ENCODE measurements at places on chromosomes 16 and 17.

DNA sequence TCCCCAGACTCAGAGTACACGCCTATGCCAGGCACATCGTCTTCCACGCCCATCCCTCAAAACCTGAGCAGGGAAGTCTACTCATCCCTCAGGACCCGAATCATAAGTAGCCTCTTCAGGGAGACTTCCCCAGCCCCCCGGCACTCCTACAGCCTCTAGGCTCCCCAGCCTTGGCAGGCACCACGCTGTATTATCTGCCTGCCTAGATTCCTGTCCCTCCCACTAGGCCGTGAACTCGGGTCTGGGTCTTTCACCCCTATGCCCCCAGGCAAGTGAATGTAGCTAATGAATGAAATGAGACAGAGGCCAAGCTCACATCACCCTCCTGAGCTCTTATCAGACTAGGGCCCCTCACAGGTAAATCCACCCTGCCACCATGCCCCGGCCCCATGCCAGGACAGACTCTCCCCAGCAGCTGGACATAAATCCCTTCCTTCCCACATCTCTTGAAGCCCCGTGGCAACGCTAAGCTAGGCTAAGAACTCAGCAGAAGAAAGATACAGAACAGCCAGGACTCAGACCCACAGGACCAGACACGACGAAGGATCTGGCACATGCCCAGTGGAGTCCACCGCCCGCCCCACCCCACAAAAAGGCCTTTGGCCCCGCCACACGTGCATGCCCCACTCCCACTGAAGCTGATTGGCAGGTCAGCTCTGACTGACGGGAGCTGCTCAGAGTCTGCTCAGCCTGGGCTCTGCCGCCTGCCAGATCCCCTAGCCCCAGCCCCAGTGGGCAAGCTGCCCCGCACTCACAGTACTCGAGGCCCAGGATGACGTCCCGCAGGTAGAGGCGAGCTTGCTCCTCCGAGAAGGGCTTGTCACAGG lies 13.0 kb downstream of the CAMKK1 start:
- DNase-seq, result no peak

- no peak for DNase-seq
These were observed 618.7 kb downstream of the WWOX start for GRCh38 chr16:78718141-78718540.

DNA sequence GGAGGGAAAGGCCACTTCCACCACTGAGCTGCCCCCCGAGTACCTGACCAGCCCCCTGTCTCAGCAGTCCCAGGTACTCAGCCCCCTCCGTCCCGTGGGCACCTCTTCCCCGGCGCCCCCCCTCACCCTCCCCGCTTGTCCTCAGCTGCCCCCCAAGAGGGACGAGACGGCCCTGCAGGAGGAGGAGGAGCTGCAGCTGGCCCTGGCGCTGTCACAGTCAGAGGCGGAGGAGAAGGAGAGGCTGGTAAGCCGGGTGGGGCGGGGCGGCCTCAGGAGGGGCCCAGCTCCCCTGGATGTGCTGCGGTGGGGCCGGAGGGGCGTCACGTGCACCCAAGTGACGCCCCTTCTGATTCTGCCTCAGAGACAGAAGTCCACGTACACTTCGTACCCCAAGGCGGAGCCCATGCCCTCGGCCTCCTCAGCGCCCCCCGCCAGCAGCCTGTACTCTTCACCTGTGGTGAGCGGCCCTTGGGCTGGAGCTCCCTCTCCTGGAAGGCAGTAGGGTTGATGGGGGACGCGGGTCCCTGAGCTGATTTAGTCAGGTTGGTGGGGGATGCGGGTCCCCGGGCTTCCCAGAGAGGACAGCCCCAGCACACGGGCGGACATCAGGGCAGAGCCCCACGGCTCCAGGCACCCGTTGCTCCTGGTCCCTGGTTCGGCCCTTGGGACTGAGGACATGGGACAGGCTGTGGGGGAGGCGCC lies 9.5 kb upstream of the MRPL12 start:
- DNase-seq, result no peak

DNA sequence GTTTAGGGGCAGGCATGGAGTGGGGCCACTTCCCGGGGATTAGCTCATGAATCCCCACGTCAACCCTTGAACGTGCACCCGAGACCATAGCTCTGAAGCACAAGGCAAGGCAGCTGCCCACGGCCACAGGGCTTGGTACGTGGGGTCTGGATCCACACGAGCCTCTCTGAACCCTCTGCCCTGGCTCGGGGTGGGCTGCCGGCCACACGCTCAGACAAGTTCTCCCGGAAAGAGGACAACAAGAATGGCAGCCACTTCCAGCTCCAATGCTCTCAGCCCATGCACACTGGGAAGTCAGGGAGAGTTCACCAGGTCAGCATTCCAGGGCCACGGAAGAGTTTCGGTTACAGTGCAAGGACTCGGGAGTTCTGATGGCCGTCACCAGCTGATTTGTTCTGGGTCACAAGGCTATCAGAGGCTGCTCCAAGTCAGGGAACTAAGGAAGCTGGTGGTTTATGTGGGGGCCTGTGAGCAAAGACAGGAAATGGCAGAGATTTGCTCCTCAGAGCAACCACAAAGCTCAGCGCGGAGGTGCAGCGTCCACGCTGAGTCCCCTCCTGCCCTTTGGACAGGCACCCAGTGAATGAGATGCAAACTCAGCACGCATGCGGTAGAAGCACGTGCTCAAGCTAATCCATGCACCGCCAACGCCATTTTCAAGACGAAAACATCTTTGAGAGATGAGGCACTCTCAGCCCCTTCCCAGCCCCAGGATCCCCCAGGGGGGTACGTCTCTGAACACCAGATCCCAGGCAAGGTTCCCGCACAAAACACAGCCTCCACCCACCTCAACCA lies 356.4 kb downstream of the FOXL1 start:
- no peak for DNase-seq

DNA sequence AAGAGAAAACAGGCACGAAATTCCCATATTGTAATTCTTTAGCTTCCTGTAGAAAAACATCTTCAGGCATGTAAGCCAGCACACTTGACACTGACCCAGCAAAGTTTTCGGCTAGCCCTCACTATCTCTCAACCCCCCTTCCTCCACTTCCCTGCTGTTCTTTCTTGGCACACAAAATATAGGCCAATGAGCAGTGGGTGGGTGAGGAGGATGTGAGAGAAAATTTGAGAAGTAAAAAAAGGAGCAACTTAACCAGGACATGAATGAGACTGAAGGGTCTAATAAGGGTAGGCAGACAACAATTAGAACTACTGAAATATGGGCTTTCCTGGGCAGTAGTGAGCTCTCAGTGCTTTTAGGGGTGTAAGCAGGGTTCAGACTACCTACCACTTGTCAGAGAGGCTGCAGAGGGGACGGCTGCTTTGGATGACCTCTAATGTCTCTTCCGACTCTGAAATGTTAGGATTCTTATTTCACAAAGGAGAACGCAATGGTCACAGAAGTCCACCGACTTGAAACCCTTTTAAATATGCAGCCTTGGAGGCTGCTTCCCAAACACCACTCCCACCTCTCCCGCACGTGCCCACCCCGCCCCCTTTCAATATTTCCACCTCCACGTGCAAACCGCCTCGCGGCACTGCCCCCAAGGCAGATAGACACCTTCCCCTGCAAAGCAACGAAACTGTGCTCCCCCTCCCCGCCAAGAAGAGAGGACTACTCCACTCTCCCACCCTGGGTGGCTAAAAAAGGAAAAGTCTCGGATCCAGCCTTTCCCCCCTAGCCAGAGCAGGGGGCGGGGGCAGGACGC lies 889 bp downstream of the MBTD1 start:
- DNase-seq, result peak; percentile 35

- no peak for DNase-seq
These were observed 4.4 kb upstream of the IL27 start for GRCh38 chr16:28511031-28511430.

DNA sequence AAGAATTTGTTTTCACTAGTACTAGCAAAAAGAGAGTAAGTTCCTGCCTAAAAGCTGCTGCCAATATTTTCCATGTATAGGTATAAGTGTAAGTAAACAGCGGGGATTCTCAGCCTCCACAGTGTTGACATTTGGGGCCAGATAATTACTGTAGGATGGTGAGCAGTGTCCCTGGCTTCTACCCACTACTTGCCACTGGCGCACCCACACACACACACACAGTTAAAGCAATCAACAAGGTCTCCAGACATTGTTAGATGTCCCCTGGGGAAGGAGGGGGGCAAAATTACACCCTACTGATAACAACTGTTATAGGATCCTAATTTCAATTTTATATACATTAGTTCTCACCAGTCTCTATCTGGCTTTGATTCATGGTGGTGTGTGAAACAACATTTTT lies 417.0 kb upstream of the PSMD7 start:
- no peak for DNase-seq

GRCh38 chr16:20866145-20866772 lies 33.9 kb downstream of the DCUN1D3 start:
- DNase-seq, result peak; percentile 12
